MM.1S (cell line): ENCODE measurements at places on chromosomes 7 and 10.
A peak's percentile ranks its signal among the peaks of the same experiment; 100 is the strongest.

DNA sequence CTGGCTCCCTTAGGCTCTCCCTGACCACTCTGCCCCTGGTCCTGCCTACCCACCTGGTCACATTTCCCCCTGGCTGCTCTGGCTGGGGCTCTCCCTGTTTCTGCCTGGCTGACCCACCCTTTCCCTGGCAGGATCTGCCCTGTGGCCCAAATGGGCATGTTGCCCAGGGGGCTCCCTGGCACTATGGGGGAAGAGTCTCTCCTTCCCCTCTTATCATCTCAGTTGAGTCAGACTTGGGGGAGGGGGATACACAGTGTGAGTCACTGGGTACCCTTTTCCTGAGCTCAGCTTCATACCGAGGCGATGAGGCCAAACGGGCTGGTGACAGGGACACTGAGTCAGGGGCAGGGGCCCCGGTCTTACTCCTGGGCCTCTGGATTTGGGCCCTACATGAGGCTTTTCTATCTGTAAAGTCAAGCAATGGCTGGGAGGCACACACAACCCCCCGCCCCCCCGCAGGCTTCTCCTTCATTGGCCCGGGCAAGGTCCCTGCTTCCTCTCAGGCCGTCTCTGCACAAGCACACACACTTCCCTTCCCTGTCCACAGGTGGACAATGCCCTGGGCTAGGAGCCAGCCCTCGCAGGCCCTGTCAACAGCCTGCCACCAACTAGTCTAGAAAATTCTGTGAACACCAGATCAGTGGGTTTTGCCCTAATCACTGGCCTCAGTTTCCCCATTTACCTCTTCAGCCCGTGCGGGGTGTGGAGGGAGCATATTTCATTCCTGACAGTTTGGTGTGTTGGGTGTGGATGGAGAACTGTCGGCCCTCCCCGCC lies 627 bp upstream of the FLNC start:
- no peak for DNase-seq

DNA sequence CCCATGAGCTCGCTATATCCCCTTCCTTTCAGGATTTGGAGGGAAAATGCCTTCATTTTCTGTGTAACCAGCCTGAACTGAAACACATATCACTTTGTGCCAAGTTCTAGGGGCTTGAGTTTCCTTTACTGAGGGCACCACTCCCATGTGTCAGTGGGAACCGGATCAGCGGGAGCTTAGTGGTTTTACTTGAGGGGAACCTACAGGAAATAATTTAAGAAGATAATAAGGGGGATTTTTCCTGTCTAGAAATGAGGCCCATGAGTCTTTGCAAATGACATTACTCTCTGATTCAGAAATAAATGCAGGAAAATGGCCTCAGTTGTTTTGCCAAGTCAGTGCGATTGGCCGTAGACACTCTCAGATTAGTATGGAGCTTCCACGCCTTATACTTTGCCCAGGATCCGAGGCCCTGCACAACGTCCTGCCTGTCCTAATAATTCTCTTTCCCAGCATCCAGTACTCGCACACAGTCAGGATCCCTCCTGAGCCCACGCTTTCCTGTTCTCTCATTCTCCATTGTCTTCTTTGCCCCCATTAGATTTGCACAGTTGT lies 86.4 kb upstream of the LYZL1 start:
- no peak for DNase-seq

DNA sequence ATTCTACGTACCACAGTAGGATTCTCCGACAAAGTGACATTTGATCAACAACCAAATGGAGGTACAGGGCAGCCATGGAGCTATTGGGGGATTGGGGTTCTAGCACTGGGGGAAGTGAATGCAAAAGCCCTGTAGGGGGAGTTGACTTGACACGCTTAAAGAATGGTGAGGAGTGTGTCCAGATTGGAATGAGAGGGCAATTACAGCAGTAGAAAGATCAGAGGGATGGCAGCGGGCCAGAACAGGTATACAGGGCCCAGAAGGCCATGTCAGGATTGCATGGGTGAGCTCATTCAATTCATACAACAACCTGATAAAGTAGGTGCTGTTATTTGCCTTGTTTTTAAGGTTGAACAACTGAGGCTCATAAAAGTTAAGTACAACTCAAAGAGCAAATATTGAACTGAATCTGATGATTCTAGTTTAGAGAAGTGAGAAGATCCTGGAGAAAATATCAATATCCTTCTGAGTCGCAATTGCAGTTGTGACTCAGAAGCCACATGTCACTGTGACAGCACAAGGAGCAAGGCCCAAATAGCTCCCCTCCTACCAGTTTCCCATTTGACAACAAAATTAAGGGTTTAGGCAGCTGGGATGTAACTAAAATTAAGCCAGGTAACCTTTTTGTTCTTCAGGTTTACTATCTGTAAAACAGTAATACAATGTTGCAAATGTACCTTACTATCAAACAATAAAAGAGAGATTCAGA lies 28.0 kb upstream of the CTTNBP2 start:
- DNase-seq: no peak

DNA sequence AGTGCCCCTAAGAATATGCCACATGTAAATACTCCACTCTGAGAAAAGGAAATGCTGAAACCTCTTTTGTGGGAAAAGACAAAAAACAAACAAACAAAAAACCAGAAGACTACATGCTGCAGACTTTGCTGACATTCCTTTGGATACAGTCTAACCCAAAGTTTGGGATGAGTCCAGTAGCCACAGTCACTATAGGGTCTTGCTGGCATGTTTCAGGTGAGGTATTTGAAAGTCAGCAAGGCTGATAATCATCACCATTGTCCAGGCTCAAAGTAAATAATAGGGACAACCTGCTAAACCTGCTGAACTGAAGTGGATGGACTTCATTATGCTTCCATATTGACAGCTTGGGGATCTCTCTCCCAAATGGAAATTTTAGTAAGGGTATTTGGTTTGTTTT lies 1087.0 kb upstream of the LRRTM3 start:
- no peak for DNase-seq

GRCh38 chr10:70374775-70375614 lies 7.4 kb downstream of the LRRC20 start:
- DNase-seq: no peak

DNA sequence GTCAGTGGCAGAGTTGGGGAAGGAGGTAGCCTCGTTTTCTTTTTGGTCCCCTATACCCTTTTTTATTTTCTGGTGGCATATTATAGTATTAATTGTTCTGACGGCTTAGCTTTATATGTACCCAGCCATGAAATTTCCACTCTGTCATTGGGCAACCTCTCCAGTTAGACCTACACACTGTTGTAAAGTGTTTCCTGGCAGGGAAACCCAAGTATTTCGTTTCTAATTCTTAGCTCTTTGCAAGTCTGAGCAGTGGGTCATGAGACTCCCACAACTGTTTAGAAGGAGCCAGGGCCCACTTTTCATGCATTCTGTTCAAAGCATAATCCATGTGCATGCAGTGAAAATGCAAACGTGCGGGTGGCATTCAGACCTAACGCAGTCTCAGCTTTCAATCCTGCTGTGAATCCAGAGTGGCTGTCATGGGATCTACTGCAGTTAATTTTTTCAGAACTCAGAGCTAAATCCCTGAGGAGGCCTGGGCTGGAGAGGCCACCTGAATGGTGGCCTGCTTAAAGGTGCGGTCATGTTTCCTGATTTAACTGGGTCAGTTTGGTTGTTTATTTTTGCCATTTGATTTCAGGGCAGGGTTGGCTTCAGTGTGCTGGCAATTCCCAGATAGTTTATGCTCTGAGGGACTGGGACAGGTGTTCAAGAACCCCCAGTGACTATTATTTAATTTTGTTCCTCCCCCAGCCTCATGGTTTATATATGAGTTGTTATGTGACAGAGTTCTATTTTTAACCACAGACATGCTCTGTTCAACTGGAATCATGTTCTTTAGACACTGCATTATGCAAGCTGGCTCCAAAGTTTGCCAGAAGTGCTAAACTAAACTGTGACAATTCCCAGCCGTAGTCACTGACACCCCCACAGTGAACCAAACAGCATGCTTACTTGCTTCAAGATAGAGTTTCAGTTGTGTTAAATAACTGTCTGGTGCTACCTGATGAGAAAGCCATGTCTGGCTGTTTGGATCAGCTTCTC lies 27.4 kb upstream of the SYPL1 start:
- no peak for DNase-seq

GRCh38 chr10:66151346-66151745 lies 774.5 kb upstream of the LRRTM3 start:
- no peak for DNase-seq

GRCh38 chr10:92695679-92696605 lies 6.2 kb downstream of the HHEX start:
- no peak for DNase-seq

- DNase-seq: no peak
Measured at GRCh38 chr7:5598261-5598761, 174.7 kb upstream of the TNRC18 start.

DNA sequence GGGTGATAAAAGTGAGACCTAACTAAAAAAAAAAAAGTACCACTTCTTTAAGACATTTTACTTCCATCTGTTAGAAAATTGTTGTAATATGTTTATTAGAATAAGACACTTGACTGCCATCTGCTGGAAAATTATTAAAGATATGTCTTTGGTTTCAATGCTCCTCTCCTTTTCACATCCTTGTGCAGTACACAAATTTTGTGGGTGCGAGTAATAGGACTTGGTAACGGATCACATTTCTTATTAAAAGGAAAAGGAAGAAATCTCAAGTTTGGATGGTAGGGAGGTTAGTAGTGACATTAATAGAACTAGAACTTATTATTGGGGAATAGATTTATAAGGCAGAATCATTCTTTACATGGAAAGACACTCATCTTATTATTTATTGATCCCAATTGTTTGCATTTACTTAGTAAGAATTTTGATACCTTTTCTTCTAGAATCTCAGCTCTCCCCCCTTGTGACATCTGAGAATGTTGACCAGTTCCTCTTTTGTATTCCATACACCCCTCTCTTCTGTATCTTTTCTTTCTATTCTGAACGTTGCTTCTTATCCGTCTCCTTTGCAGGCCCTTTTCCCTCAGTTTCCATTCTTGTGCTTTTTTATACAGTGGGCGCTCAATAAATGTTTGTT lies 43.0 kb upstream of the RPA3 start:
- DNase-seq: peak; percentile 82

GRCh38 chr10:12589791-12590190 lies 240.4 kb downstream of the CAMK1D start:
- DNase-seq: no peak

- DNase-seq: no peak
Measured at GRCh38 chr10:82934429-82934828, 1059.4 kb downstream of the NRG3 start.

DNA sequence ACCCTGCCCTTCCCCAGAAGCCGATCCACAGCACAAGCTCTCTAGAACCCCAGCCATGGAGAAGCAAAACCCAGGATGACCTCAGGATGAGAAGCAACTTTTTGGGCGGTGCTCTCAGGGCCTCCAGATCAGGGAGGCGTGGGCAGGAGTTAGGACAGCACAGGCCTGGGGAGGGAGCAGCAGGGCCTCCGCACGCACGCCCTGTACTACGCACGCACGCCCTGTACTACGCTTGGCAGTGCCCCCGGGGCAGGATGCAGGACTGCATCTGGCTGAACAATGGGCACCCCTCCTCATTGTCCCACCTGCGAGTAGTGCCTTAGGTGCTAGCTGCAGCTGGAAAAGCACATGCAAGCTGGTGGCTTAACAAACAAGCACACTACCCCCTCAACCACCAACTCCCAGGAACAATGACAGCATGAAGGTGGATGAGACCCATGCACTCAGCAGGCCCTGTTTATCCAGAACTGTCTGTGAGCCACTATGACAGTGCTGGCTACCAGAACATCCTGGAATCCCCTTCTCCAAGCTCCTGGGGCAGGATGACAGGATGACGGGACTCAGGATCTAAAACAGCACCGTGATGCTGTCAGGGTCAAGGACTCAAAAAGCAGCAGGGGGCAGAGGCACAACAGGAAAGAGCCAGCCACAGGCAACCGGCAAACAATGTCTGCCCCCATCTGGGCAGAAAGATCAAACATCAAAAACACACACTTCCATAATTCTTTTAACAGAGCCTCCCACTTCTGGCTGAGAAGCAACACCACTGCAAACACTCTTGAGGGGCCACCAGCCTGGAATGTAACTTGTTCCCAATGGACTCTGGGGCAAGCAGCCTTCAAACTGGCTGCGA lies 11.8 kb downstream of the PODXL start:
- DNase-seq: no peak

- no peak for DNase-seq
Measured at GRCh38 chr7:142925413-142925812, 8.1 kb downstream of the TRPV5 start.

GRCh38 chr10:97939446-97939990 lies 89.9 kb downstream of the GOLGA7B start:
- DNase-seq: no peak

GRCh38 chr7:7789551-7789988 lies 71.2 kb upstream of the RPA3 start:
- peak; percentile 62 for DNase-seq

GRCh38 chr7:75772081-75773077 lies at the start of gene CCL26:
CCL26 (minus strand) TSS chr7:75772211; CDS start chr7:75772176, 35 bp downstream.
- DNase-seq: no peak

DNA sequence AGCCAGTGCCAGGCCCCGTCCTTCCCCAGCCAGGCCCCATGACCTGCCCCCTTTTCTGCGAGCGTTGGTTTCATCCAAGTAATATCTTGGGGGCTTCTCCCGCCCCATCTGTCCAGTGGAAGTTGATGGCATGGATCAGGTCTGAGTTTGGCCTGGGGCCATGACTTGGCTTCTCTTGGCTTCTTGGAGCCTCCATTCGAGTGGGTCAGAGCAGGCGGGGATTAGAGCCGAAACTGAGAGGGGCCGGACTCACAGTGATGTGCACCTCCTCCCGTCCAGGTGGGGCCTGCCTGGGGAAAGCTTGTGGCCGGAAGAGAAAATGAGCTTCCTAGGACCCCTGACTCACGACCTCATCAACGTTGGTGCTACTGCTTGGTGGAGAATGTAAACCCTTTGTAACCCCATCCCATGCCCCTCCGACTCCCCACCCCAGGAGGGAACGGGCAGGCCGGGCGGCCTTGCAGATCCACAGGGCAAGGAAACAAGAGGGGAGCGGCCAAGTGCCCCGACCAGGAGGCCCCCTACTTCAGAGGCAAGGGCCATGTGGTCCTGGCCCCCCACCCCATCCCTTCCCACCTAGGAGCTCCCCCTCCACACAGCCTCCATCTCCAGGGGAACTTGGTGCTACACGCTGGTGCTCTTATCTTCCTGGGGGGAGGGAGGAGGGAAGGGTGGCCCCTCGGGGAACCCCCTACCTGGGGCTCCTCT lies 15.1 kb upstream of the LIMK1 start:
- no peak for DNase-seq

- no peak for DNase-seq
Measured at GRCh38 chr7:127393368-127394058, 1.0 kb upstream of the ZNF800 start.

GRCh38 chr7:140738280-140738679 lies 41.8 kb downstream of the NDUFB2 start:
- no peak for DNase-seq

DNA sequence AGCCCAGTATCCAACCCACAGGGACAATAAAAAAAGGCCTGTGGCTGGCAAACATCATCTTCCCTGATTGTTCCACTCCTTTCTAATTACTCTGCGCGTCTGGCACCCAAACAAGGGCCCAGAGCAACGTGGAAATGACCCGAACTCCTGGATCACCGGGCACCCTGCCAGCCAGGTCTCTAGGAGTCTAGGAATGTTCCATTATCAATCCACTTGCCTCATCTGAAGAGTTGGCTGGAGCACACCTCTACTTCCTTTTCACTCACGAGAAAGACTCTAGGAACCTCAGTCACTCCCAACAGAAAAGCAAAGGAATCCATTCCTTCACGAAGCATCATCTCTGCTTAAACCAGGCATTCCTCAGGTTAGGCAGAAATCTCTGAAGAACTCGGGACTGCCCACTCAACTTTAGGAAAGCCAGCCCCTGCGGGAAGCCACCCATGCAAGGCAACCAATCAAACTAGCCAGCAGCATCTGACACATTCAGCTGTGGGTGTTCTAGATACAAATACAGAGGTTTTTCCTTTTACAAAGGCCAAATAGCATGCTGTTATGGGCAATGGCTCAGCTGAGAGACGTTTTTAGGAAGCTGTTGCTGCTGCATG lies 37.7 kb downstream of the ATXN7L1 start:
- DNase-seq: no peak
